Activated T-cell treated with anti-CD3 and anti-CD28 coated beads for 4 hours (primary cell): ENCODE measurements at places on chromosomes 12 and 14.

GRCh38 chr14:104965561-104966231 lies 12.5 kb downstream of the AHNAK2 start:
- DNase-seq = no peak

- no peak for DNase-seq
Observed at GRCh38 chr14:29913566-29913965, 14.1 kb downstream of the PRKD1 start.

- no peak for DNase-seq
Observed at GRCh38 chr14:58280954-58281787, 17.2 kb upstream of the ARID4A start.

- DNase-seq = no peak
Observed at GRCh38 chr12:121765573-121765972, 27.9 kb downstream of the RHOF start.

DNA sequence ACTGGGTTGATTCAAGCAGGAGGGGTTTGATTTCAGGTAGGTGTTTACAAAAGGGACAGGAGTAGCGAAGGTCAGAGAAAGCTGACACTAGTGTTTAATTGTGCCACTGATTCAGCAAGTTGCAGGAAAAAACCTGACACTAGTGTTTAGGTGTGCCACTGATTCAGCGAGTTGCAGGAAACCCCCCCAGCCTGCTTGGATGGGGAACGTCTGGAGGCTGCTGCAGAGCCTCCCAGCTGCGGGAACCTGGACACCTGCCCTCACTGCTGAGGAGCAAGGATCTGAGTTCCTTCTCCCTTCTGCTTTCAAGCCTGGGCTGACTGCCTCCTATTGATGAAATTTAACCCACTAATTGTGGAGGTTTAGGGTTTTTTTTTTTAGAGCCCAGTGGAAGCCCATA lies 84.2 kb downstream of the AVPR1A start:
- no peak for DNase-seq

DNA sequence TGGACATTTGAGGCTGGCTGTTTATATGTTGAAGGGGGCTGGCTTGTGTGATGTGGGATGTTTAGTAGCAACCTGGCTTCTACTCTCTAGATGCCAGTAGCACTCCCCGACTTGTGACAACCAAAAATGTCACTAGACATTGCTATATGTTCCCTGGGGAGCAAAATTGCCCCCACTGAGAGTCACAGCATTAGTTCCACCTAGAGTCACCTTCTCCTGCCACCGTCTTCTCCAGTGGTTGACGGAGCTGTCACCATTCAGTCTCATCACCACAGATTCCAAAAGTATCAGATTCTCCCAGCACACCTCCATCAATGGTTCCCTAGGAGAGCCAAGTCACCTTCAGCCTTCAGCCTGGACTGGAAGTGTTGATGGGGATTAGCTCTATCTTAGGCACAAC lies 7.8 kb upstream of the KRT76 start:
- DNase-seq = no peak

DNA sequence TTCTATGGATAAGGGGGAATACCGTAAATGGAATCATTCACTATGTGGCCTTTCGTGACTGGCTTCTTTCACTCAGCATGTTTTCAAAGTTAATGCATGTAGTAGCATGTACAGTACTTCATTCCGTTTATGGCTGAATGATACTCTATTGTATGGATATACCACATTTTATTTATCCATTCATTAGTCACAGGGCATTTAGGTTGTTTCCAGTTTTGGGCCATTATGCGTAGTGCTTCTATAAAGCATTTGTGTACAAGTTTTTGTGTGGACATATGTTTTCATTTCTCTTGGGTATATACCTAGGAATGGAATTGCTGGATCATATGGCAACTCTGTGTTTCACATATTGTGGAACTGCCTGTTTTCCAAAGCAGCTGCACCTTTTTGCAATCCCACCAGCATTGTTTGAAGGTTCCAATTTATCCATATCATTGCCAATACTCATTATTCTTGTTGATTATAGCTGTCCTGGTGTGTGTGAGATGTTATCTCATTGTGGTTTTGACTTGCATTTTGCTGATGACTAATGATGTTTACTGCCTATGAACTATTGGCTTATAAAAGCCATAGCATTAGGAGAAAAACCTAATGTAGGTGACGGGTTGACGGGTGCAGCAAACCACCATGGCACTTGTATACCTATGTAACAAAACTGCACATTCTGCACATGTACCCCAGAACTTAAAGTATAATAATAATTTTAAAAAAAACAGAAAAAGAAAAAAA lies 45.5 kb downstream of the ATF7IP start:
- no peak for DNase-seq

GRCh38 chr12:132414634-132415326 lies 75.2 kb upstream of the FBRSL1 start:
- DNase-seq = peak; percentile 60
